Effector CD4-positive, alpha-beta T cell (primary cell): ENCODE measurements at places on chromosomes 16 and 17.

DNA sequence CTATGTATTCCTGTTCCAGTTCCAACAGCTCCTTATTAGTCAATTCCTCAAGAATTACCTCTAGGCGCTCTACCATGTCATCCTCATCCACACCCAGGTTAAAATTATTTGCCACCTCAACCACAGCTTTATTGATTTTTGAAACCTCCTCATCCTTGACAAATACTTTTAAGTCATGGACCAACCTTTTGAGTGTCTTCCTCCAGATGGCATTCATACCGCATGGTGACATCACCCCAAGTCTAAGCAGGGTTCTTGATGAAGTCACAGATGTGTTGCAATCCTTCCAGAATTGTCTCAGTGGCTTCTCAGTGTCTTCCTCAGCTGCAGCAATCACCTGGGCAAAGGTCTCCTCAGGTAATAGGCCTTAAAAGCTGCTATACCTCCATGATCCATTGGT, 40.1 kb downstream of the BCL7C start:
- DNase-seq, result no peak

DNA sequence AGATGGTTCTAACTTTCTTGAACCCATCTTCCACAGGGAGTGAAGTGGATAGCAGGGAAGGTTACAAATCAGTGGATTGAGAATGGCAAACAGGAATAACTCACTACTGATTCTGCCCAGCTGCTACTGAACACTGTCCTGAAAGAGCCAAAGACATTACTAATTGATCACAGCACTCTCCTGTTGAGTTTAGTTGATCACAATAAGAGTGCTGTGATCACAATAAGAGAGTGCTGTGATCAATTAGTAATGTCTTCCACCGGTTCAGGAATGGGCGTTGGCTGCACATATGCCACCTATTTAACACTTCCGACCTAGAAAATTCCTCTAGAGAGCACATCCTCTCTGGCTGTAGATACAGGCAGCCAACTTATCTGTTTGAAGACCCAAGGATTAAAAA, 11.4 kb downstream of the CFAP97D1 start:
- no peak for DNase-seq

DNA sequence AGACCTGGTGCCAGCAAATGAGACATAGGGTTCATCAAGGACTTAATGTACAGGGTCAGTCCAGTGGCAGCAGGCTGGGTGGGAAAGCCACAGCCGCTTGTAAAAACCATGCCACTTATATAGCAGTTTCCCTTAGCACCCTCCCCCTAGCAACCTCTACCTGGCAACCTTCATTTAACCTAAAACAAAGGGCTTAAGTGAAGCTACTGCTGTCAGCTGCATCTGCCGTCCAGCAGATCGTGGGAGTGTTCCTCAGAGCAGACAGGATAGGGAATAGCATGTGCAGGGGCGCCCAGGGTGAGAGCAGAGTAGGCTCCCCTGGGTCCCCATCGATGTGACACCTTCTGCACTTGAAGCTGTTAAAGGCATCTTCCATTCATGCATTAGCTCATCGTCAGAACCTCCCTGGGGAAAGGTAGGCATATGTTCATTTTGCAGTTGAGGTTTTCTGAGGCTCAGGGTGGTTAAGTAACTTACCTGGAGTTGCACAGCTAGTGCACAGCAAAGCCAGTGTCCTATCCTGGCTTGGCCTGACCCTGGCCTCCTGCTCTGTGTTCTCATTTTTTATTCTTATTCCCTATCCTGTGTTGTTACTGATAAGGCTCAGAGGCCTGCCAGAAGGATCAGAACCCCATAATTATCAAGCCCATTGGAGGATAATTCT, 112.5 kb downstream of the SOCS1 start:
- DNase-seq, result no peak

DNA sequence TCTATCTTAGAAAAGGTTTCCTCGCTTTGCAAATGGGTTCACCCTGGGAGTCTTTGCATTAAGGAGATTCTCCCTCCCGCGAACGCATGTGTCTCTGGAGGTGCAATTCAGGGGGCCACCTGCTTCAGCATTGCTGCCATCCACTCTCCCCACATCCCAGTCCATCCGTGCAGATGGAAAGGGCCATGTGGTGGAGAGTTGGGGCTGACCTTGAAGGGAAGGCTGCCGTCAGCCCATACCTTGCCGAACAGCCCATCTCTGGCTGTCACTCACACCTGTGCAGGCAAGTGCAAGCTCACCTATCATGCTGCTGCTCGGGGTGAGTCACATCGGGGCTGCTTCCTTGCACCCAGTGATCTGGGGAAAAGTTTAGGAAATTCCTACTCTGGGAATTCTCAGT, 106.1 kb downstream of the ZNF423 start:
- no peak for DNase-seq

GRCh38 chr17:79803421-79803996, 6.6 kb upstream of the CBX8 start:
- DNase-seq, result no peak

GRCh38 chr17:8121681-8122421, 2.1 kb downstream of the HES7 start:
- no peak for DNase-seq

DNA sequence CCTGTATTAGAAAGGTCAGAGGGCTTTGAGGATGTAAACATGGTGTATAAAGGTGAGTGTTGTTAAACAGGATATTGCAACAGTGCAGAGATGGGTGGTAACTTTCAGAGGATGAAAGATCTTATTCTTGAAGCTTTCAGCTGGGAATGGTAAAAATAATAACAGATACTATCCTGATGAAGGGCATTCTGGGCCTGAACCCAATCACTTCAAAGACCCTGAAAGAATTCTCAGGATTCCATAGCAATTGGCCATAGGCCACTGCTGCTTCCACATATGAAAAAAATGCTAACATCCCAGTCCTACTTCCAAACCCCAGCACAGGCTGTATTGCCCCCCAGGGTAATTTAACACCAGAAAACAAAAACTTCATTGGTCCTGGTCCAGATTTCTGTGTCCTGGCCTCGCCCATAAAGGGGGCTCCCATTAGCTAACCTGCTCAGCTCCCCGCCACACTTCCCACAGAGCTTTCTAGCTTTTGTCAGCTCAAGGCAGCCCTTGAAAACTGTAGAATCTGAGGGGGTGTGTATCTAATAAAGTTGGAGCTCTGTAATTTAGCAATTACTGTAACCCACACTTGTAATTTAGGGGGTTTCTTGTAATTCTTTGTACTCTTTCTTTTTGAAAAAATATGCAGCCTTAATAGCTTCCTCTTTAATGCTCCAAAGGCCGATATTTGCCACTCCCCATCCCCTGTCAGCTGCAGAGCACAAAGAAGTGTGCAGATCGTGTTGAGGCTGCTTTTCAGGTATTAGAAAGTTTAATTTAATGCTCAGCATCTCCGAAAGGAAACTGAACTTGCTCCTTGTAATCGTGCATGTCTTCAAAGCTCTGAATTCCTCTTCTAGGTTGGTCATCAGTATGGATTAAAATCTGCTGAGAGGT, 371.5 kb downstream of the SEC14L1 start:
- no peak for DNase-seq

- no peak for DNase-seq
Observed at GRCh38 chr16:76193906-76194615, 83.1 kb upstream of the CNTNAP4 start.

DNA sequence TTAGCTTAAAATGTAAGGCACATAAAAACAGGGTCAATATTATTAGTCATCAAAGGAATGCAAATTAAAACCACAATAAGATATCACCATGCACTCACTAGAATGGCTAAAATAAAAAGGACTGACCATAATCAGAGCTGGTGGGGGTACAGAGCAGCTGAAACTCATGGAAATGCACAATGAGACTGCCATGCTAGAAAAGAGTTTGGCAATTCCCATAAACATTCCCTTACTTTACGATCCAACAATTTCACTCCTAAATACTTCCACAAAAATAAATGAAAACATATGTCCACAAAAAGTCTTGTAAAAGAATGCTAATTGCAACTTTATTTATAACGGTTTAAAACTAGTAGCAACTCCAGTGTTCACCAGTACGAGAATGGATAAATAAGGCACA, 36.1 kb upstream of the ERCC4 start:
- no peak for DNase-seq

DNA sequence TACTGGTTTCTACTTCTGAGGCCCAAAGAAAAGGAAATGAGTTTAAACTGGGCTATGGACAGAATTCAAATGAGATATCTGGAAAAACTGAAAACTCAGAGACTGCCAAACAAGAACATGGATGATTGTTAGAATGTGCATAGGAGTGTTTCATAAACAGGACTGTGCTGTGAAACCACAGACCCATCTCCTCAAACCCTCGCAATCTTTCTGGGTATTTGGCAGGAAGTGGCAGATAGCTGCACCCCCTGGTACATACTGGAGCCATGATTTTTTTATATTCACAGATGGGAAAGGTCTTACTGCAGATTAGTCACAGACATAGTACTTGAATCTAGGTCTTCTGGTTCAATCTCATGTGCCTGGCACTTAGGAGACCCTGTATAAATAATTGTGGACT, 145.0 kb downstream of the CCDC182 start:
- no peak for DNase-seq

DNA sequence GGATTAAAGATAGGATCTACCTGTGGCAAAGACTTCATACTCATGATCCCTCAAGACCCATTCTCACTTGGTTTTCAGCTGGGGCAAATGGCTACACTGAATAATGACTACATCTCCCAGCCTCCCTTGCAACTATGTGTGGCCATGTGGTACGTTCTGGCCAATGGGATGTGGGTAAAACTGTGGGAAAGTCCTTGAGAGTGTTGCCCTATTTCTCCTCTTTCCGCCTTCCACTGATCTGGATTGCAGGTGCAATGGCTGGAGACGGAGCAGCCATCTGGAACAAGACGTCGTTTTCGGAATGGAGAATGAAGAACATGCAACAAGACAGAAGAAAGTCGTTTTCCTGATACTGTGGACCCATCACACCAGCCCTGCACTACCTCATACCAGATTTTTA, 48.5 kb downstream of the HAPSTR1 start:
- DNase-seq, result no peak

GRCh38 chr17:47172696-47173565, 16.2 kb downstream of the CDC27 start:
- no peak for DNase-seq

DNA sequence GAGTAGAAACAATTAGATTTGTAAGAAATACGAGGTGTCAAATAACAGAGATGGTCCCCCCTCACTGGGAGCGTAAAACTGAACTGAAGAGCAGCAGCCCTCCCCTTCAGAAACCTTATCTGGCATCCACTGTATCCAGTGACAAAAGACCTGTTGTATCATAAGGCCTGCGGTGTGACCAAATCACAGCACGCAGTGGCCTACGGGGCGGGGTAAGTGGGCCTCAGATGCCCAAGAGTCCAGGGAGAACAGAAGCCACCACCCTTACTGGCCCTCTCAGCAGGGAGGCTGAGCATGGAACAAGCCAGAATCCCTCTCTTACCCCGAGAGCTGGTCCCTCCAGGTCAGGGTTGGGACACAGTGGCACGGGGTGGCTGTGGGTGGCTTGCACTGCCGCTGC, 5.5 kb downstream of the JMJD6 start:
- no peak for DNase-seq

GRCh38 chr17:31679667-31680066, 179.4 kb downstream of the COPRS start:
- DNase-seq, result no peak

DNA sequence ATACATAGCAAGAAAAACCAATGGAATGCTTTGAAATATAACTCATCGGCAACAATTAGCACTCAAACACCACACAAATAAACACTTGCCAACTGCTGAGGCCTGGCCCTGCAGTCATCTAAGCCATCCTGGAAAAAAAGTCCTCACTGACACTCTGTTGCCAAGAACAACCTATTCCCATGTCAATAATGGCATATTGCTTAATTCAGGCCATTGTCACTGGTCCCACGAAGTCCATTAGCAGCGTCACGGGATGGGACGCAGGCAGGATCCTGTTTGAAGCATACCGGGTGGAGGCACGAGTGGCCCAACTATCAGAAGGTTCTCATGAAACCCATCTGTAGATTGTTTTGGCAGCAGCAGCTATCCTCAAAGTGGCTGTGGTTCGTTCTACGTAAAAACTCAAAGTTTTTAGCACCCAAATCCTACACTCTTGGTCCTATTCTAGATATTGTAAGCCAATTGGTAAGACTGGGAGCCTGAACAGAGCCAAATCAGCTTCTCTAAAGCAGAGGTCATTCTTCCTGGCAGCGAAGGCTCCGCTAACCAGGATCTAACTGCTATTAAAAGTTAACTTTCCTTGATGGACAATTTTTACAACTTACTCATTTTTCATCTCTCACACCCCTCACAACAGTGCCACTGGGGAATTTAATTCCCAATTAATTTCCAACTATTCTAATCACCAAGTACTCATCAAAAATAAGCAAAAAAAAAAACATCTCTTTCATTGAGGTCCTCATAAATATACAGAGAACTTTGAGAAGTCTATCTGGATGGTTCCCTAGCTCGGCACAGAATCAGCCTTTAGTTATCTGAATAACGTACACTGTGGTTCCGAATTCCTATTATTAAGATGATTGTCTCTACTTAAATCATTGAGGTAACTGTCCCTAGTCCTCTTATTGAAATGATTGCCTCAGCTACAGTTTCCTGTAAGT, 91.5 kb downstream of the ZFHX3 start:
- DNase-seq, result no peak

- DNase-seq, result no peak
Observed at GRCh38 chr17:19958023-19958422, 19.6 kb downstream of the AKAP10 start.

DNA sequence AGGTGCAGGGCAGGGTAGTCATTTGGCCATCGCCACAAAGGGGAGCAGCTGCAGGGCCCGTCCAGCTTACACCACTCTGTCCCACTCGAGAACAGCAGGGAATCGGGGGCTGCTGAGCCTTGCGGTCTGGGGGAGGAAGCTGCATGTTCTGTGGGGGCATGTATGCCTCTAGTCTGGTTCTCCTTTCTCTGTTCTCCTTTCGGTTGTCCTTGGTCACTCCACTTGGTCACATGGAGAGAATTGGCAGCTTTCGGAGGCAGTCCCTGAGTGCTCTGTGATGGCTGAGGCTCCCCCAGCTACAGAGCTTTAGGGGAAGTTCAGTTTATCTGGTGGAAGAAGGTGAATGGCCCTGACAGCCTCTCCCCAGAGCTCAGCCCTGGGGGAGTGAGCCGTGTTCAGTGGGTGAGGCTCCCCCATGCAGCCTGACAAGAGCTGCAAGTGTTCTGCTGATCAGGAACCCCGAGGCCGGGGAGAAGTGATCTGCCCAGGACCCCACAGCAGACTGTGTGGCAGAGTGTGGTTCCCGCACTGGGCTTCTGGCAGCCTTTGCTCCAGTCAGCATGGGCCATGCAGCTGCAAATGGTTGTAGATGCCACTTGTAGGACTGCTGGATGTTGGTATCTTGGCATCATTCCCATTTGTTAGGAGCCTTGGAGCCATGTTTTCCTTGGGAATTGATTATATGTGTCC, 22.3 kb upstream of the SMPD3 start:
- DNase-seq, result no peak

GRCh38 chr17:60993497-60993896, 315.8 kb downstream of the BCAS3 start:
- DNase-seq, result no peak

DNA sequence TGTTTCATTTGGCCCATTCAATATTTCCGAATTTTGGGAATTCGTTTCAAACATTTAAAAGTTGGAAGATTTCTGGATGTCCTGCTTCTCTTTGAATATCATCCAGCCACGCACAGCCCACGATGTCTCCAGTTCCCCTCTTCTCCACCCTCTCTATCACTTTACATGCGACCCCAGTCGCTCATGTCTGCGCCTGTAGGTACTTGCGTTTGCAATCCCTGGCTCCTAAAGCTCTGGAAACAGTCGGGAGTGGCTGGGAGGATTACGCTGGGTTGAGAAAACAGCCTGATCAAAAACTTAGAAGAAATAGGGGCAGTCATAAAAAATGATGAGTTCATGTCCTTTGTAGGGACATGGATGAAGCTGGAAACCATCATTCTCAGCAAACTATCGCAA, 1.5 kb upstream of the SBK1 start:
- no peak for DNase-seq
